HuH-7 (cell line): ENCODE measurements at places on chromosomes 16 and 17.

- no peak for DNase-seq
These were observed 18.7 kb downstream of the KRT9 start for GRCh38 chr17:41553176-41553575.

DNA sequence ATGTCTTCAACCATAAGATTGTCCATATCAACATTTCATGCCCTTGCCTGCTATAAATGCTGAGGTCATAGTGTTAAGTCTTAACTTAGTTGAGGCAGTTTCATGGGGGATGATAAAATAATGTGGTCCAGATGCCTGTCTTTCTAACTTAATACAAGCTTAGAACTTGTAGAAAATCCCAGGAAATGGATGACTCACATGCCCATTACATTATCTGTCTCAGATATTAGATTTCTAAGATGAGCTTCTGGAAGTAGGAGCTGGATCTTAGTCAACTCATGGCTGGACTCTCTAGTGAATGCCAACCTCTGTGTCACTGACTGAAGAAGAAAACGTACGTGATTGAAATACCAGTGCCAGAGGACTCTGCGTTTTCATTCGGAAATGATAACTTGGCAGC lies 797.5 kb upstream of the EEF2KMT start:
- DNase-seq, result no peak

- no peak for DNase-seq
These were observed 24.2 kb downstream of the SAP30BP start for GRCh38 chr17:75691371-75691791.

DNA sequence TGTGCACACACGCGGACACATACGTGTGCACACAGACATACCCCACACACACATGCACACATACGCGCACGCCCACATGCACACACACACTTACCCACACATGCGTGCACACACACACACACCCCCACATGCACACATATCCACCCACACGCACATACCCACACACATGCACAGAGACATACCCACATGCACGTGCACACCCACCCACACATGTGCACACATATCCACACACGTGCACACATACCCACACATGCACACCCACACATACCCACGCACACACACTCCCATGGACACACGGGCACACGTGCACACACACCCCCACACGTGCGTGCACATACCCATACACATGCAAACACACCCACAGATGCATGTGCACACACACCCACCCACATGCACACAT lies 27.2 kb upstream of the PVALEF start:
- no peak for DNase-seq

- DNase-seq, result no peak
These were observed 2.1 kb downstream of the SYT17 start for GRCh38 chr16:19170043-19170655.

GRCh38 chr16:11857161-11857560 lies 5.8 kb upstream of the RSL1D1 start:
- no peak for DNase-seq

DNA sequence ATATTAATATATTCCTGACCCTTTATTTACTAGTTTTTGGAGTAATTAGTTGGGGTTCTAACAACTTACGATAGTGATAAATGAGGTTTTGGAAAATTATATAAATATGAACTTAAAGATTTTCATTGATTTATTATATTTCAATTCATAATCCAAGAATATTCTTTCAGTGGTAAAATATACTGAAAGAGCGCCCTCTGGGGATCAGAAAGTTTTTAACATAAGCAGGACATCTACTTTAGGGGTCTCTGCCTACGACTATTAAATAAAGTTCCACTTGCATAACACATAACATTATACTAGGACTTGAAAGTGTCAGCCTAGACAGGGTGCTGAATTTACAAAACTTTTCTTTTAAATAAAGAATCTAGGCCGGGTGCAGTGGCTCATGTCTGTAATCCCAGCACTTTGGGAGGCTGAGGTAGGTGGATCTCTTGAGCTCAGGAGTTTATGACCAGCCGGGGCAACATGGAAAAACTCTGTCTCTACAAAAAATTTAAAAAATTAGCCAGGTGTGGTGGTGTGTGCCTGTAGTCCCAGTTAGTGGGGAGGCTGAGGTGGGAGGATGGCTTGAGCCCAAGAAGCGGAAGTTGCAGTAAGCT lies 15.6 kb downstream of the RFWD3 start:
- no peak for DNase-seq

DNA sequence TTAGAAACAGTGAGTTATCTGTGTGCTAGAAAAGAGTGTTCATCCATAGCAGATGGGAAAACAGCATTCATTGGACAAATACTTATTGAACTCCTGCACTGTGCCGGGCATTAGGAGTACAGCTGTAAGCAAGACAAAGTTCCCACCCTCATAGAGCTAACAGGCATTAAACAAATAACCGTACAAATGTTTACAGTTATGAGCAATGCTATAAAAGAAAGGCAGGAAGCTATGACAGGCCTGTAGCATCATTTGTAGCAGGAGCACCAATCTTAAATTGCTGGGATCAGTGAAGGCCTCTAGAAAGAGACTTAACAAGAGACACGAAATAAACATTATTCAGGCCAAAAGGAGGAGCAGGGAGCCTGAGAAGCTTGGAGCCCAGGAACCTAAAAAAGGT lies 15.6 kb downstream of the SDR42E1 start:
- DNase-seq, result no peak

DNA sequence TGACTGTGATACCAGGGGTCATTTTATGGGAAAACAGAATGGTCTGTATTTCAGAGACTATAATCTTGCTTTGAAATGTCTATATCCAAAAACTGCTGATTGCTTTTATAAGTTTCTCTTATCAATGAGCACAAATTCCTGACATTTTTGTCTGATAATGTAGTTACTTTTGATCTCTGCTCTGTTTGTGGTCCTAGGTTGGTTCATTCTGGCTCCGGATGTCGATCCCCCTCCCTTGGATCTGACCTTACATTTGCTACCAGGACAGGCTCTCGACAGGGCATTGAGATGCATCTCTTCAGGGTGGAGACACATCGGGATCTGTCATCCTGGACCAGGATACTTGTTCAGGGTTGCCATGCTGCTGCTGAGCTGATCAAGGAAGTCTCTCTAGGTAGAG lies 27.3 kb upstream of the VPS4A start:
- DNase-seq, result peak; percentile 27

DNA sequence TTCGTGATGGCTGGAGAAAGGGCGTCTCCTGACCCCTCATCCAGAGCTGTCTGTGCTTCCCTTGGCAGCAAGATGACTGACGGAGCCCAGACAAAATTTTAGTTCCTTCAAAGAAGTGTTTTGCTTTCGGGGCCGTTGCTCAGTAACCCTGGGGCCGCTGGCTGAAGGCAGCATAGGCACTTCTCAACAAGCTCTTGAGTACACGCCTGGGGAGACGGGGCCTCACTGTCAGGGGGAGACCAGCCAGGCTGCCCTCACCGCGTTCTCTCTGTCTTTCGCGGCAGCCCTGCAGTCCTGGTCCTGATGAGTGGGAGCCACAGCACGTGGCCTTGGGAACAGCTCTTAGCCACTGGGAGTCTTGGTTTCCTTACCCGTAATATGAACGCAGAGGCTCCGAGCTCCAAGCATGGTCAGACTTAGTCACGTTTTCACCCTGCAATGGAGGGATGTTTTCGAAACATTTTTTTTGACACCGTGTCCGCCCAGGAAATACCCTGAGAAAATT lies 86.0 kb downstream of the IRF8 start:
- peak; percentile 62 for DNase-seq

GRCh38 chr16:1121601-1122397 lies 25.8 kb upstream of the C1QTNF8 start:
- DNase-seq, result no peak

DNA sequence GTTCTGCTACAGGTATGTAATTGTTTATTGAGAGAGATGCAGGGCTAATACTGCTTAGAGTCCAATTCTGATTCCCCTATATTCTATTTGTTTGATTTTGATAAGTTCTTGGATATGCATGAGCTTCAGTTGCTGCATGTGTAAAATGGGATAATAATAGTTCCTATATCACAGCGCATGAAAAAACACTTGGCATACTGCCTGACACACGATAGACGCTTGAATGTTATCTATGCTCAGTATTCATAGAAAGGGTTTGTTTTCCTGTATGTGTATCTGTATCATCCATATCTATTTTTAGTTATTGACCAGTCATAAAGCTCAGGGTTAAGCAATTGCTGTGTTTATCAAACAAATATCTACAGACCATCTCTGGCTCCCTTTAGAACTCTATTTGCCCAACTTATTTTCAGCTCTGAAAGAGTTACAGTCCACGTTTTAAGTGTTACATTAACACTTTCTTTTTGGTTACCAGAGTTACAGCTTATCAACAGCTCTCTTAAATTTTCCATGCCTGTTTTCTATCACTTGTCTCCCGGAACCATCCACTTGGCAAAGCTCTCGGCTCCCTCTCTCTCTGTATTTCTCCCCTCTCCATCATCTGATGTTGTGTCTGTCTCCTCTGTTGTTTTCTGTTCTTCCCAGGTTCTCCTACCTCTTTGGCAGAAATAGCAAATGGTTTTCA lies 334.8 kb downstream of the CBLN1 start:
- DNase-seq, result no peak

GRCh38 chr17:68605914-68606313 lies 4.7 kb upstream of the FAM20A start:
- DNase-seq, result no peak

GRCh38 chr17:51029142-51029541 lies 91.5 kb downstream of the SPAG9 start:
- no peak for DNase-seq

DNA sequence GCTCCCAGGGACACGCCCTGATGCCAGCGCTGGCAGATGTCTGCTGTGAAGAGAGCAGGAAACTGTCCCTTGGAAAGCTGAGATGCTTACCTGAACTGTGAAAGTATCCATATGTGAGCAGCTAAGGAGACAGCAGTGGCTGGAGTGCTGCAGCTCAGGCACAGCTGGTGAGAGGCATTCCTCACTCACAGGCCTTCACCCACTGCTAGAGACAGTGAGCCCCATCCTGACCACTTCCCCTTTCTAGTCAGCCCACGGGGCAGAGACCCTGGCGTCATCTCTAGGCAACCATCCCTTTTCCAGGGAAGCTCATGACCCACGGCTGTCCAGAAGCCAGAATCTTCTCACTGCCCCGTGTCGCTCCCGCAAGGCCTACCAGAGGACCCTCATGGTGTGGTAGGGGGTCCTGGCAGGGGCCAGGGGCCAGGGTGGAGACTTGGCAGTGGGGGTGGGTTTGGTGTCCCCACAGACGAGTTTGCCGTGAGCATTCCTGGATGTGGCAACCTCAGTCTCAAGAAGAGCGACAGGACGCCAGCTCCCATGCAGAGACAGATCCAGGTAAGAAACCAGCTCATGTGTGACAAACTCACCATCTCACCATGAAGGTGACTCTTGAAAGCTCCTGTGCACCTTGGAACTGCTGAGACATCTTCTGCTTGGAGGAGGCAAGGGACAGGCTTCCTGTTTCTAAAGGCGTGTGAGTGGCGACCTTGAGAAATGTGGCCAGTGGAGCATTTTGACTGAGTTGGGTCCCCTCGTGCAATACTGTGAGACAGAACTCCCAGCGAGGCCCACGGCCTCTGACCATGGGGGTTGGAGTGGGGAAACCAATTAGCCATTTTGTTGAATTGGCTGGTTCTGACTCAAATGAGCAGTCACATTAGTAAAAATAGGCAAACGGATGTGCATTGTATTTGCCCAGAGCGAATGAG lies at the start of gene SCIMP:
Gene SCIMP (minus strand): TSS at position 216 of the 932 bp plus-strand sequence. CDS start 105 bp downstream, at position 111.
- no peak for DNase-seq

- DNase-seq, result no peak
These were observed 168.5 kb downstream of the BCAS3 start for GRCh38 chr17:60846175-60846574.

GRCh38 chr16:63774302-63774701 lies 1347.6 kb downstream of the CDH11 start:
- DNase-seq, result no peak

- DNase-seq, result no peak
These were observed 21.0 kb downstream of the VASN start for GRCh38 chr16:4392382-4393239.

DNA sequence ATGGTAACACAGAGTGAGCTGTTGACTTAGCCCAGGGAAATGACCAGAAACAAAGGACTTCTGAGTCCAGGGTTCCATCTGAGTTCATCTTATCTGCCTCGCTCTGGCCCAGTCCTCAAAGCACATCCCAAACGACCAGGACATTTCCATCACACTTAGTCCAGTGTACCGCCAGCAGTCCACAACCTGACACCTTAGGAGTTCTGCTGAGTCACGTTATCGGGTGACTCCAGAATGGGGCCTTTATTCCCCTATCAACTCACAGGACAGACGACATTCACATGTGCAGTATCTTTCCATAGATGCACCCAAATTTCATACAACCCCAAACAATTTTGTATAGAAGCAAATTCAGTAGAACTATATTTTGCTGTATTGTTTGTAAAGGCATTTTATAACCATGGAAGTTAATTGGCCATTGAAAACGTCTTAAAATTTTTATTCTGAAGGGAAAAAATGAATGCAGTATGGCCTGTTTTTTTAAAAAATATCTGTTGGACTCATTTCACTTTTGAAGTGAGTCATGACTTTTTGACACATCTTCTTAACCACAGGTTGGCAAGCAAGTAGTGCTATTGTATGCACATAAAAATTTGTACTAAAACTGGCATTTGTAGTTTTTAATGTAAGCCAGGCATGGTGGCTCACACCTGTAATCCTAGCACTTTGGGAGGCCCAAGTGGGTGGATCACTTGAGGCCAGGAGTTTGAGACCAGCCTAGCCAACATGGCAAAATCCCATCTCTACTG lies 46.3 kb downstream of the ZNF18 start:
- DNase-seq, result no peak

GRCh38 chr17:41796121-41796895 lies 9.8 kb upstream of the JUP start:
- DNase-seq, result no peak

- DNase-seq, result no peak
These were observed 2.4 kb upstream of the WDR90 start for GRCh38 chr16:646679-647172.

GRCh38 chr17:66485309-66485947 lies 183.0 kb downstream of the PRKCA start:
- DNase-seq, result no peak

DNA sequence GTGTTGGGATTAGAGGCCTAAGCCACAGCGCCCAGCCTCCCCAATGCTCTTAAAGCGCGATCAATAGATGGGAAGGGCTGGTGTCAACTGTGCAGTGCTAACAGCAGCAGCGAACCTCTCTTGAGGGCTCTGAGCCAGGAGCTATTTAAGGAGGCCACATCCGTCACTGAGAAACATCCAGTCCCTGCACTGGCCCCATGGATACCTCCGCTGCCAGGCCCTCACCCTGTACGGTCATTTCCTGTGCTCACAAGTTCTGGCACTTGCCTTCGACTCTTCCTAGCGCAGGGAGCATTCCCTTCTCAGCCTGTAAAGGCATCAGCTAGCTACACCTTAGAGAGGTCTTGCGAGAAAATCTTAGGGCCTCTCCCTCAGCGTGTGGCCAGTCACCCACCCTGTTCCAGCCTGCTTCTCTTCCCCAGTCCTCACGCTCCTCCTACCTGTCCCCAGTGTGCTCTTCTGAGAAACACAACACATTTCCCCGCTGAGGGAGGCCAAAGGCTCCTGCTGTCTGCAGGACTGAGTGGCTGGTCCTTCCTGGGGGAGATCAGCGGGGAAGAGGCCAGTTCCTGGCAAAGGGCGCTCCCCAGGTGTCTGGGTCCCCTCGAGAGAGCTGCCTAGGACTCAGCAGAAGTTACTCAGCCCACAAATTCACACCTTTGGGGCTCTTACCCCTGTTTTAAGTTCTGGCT lies 28.6 kb downstream of the GTF3C1 start:
- DNase-seq, result no peak
